ENCODE measurements at places on chromosomes 11 and 22. TPM values are rescaled to one million over a fixed set of nuclear protein-coding genes. Genes with fewer than 3 reads are reported as not detected.
A peak's percentile ranks its signal among the peaks of the same experiment; 100 is the strongest.

Gene VPREB1
- total RNA-seq: not detected

Gene ACR
- not detected for total RNA-seq

Gene RASSF10
- total RNA-seq: not detected

Gene POU2AF1
- 0.78 TPM for total RNA-seq

Gene HTR3A
- total RNA-seq: not detected

Gene ANGPTL5
- not detected for total RNA-seq

Gene CDON
- total RNA-seq: 1.9 TPM

- no peaks in the 10 kb centered on the region for H3K36me3 ChIP-seq
- DNase-seq: no peak
- no peaks in the 10 kb centered on the region for H3K4me1 ChIP-seq
- H3K27me3 ChIP-seq: peaks cover 7% of the 10 kb centered on the region
Observed at GRCh38 chr11:69999721-70000120, 78.4 kb upstream of the ANO1 start.

DNA sequence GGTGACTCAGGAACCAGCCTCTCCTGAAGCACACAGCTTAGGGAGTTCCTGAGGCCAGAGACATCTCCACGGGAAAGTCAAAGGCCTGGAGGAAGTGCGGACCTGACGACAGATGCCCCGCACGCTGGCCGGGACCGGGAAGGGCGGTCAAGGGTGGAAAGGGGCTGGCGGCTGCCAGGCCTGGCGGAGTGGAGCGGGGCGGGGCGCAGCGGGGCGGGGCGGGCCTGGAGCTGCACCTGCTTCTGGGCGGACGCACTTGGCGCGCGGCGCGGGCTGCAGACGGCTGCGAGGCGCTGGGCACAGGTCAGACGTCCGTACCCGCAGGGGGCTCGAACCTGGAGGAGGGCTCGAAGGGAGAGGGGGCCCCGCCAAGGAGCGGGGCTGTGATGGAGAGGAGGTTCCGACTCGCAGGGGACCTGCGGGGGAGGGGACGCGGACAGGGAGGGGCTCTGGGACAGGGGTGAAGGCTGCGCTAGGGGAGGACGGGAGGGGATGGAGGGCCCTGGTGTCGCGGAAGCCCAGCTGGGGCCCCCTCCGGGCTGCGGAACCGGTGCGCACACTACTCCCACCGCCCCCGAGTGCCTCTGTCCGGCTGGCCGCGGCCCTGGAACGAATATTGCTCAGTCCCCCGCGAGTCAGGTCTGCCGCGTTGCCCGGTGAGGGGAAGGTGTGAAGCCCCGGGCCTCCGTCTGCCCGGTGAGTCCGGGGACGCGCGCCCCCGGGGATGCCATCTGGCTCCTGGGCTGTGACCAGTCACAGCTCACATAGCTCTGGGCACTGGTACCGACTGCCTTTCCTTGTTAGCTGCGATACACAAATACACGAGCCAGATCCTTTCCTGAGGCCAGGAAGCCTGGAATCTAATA, at the start of gene TMEM45B:
TMEM45B (plus strand) TSS at position 253 of the 866 bp plus-strand sequence. CDS start 36,635 bp downstream, outside the sequence.
- H3K4me3 ChIP-seq: peak within 1 kb of the TSS; percentile 54
- peaks cover 38% of the 10 kb centered on the region for H3K4me1 ChIP-seq
- peak; percentile 33 for DNase-seq
- H3K27ac ChIP-seq: no peak within 1 kb of the TSS
- no peaks in the 10 kb centered on the region for H3K36me3 ChIP-seq
- peaks cover 5% of the 10 kb centered on the region for H3K27me3 ChIP-seq

DNA sequence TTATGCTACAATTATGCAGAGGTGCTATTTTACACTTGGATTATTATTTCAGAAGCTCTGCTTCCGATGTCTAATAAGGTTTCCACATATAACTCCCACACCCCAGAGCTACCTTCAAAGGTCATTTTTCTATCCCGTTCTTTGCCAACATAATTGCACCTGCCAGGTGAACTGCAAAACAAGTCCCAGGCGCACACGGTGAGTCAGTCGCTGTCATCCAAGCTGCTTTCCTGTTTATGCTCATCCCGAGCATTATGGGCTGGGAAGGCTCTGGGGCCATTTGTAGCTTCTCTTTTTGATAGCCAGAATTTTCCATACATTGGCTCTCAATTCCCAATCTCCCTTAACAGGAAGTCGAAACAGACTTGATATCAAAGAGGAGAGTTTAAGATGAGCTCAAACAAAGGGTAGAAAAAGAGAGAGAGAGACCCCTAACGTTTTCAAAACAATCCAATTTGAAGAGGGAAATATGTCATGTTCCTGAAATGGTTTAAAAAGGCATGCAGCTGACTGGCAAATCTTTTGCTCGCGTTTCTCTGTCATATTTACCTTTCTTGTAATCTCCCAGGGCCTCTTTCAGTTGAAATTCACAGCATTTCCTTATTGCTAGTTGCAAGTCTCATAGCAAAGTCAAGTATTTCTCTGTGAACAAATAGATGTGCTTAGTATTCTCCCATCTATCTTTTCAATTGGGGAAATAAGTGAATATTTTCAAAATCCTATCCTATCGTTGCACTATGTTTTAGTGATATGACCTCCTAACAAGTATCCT, 815.9 kb downstream of the KCNA4 start:
- H3K36me3 ChIP-seq: no peaks in the 10 kb centered on the region
- H3K4me1 ChIP-seq: no peaks in the 10 kb centered on the region
- DNase-seq: no peak
- no peak overlapping the region for H3K4me3 ChIP-seq

DNA sequence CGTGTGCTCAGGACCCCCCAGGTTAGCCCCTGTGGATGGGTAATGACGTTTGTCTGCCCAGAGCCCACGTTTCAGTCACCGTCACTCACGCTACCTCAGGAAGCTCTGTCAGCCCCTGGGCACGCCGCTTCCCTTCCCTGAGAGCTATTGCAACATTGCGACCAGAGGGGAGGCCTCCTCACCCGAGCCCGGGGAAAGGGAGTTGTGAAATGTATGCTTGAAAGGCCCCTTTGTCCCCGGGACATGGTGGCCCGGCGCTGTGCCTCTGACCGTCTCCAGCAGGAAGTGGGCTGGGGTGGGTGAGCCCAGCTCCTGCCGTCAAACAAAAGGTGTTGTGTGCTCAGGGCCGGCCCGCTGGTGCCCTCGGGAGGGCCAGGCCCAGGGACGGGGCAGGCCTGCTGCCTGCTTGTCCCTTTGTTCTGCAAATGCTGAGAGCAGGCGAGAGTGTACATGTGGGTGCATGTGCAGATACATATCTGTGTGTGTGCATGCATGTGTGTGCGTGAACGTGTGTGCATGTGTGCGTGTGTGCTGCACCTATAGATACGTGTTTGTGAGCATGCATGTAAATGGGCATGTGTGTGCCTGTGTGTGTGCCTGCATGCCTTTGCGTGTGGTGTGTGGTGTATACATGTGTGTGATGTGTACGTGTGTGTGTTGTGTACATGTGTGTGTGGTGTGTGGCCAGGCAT, 1125.0 kb downstream of the BRD1 start:
- H3K4me3 ChIP-seq: no peak overlapping the region
- H3K36me3 ChIP-seq: no peaks in the 10 kb centered on the region
- H3K27me3 ChIP-seq: no peaks in the 10 kb centered on the region
- no peak for DNase-seq
- no peaks in the 10 kb centered on the region for H3K4me1 ChIP-seq

DNA sequence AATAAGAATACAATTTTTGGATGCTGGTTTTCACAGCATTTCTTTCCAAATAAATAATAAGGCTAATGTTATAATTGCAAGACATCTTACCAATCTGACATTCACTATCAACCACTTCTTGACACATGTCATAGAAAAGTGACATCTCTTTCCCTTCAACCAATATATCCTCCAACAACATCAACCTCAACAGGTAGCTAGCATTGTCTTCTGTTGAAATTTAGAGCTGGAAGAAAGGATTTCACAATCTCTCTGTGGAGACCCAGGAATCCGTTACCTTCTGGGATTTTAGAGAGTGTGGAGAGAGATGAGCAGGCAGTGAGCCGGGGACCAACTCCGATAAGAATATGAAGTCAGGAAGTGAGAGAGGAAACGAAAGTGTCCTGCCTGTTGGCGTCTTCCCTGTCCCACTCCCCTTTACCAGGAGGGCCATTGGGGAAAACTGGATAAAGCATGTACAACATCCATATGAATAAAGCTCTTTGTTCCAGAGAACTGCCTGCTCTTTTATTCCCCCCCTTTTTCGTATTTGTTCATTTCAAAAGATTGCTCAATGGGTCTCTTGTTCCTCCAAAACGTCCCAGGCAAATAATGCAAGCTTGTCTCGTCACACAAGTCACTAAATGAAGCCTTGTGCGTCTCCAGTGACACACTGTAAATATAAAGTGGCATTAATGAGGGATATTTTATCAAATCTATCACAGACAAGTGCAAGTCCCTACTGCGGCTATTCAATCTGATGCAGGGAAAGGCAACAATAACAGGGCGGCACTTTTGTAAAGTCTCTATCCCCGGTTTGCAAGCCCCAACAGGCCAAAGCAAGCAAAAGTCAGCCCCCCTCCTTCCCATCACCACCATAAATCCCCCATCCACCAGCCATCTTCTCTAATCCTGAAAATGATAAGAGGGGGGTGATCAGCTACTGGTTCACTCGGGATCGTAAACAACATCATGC, 3.4 kb downstream of the CADM1 start:
- no peaks in the 10 kb centered on the region for H3K36me3 ChIP-seq
- no peak for DNase-seq
- peaks cover 82% of the 10 kb centered on the region for H3K27me3 ChIP-seq
- H3K4me1 ChIP-seq: peaks cover 37% of the 10 kb centered on the region
- H3K4me3 ChIP-seq: no peak overlapping the region

GRCh38 chr11:122040464-122040863, 75.6 kb downstream of the BLID start:
- no peaks in the 10 kb centered on the region for H3K36me3 ChIP-seq
- H3K27ac ChIP-seq: no peak overlapping the region
- no peak for DNase-seq
- H3K4me3 ChIP-seq: no peak overlapping the region
- H3K4me1 ChIP-seq: no peaks in the 10 kb centered on the region

- no peaks in the 10 kb centered on the region for H3K36me3 ChIP-seq
- no peak for DNase-seq
- H3K27me3 ChIP-seq: no peaks in the 10 kb centered on the region
Observed at GRCh38 chr11:23359297-23359696, 499.0 kb upstream of the CCDC179 start.

GRCh38 chr11:16179676-16180075, 176.7 kb downstream of the SOX6 start:
- H3K27me3 ChIP-seq: no peaks in the 10 kb centered on the region
- no peak for DNase-seq
- no peak overlapping the region for H3K27ac ChIP-seq
- H3K36me3 ChIP-seq: no peaks in the 10 kb centered on the region
- H3K4me1 ChIP-seq: no peaks in the 10 kb centered on the region

- H3K4me3 ChIP-seq: no peak overlapping the region
- H3K36me3 ChIP-seq: no peaks in the 10 kb centered on the region
- H3K27ac ChIP-seq: no peak overlapping the region
- H3K27me3 ChIP-seq: peaks cover 8% of the 10 kb centered on the region
- H3K4me1 ChIP-seq: no peaks in the 10 kb centered on the region
- no peak for DNase-seq
Observed at GRCh38 chr11:69949327-69949726, 128.8 kb upstream of the ANO1 start.

- no peak overlapping the region for H3K4me3 ChIP-seq
- H3K27ac ChIP-seq: no peak overlapping the region
- no peaks in the 10 kb centered on the region for H3K27me3 ChIP-seq
- H3K36me3 ChIP-seq: no peaks in the 10 kb centered on the region
- DNase-seq: no peak
- no peaks in the 10 kb centered on the region for H3K4me1 ChIP-seq
Observed at GRCh38 chr22:19240813-19241592, 50.5 kb downstream of the CLTCL1 start.

GRCh38 chr11:72039031-72039855, 40.5 kb downstream of the IL18BP start:
- H3K4me3 ChIP-seq: peak overlapping the region; percentile 75
- no peak for DNase-seq
- H3K27me3 ChIP-seq: no peaks in the 10 kb centered on the region
- peaks cover 23% of the 10 kb centered on the region for H3K36me3 ChIP-seq

DNA sequence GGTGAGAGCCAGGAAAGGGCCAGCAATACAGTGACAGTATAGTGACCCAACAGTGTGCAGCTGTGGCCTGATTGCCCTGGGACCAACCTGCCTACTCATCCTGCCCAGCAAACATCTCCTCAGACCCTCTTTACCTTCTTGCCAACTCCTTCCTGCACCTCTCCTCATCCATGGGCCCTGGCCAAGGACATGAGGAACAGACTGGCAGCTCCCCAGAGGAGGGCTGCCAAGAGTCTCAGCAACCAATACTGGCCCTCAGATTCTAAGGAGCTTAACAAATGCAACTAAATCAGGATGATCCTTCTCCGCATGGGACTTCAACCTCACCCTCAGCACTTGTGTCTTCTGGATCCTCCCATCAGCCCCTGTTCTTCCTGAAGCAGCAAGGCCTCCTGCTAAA, 77.0 kb downstream of the RPL27A start:
- no peak overlapping the region for H3K27ac ChIP-seq
- no peaks in the 10 kb centered on the region for H3K27me3 ChIP-seq
- H3K36me3 ChIP-seq: no peaks in the 10 kb centered on the region
- DNase-seq: no peak

- no peak overlapping the region for H3K27ac ChIP-seq
- H3K36me3 ChIP-seq: no peaks in the 10 kb centered on the region
- H3K27me3 ChIP-seq: no peaks in the 10 kb centered on the region
- no peak for DNase-seq
- H3K4me3 ChIP-seq: no peak overlapping the region
Observed at GRCh38 chr11:33615751-33616150, 84.9 kb downstream of the C11orf91 start.
